ENCODE measurements at places on chromosomes 13 and 19. TPM values are rescaled to one million over a fixed set of nuclear protein-coding genes. Genes with fewer than 3 reads are reported as not detected.

SLC1A6 gene
- not detected for total RNA-seq

GRCh38 chr13:98451676-98452470 is 125.0 kb downstream of the STK24 start:
- DNase-seq = no peak

- DNase-seq = no peak
Observed at GRCh38 chr13:64709079-64709478, 2521.1 kb downstream of the PCDH9 start.

DNA sequence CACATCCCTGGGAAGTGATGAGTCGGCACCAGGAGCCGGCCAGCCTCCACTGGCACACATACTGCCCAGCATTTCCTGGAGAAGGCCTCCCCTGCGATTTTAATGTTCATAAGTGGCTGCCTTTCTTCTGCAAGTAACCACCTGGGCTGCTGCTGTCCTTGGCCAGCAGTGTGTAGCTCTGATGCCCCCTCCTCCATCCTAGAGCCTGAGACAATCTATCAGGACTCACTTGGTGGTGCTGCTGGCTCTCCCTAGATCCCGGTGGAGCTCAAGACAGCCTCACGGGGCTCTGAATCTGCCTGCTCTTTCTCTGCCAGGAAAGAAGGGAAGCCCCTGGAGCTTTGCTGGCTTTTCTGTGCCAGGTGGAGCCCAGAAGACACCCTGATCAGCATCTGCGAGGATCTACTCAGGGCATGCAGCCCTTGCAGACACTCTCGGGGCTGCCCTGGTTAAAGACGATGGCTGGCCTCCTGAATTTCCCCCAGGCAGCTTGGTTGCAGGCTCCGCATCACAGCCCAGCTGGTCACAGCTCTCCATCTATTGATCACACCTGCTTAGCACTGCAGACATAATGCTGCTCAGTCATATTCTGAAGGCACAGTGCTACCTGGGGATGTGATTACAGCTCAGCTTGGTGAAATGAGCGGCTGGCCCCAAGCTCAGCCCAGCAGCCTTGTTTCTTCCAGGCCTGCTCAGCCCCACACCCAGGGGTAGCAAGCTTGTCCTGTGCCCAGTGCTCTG is 122.3 kb downstream of the ZDHHC20 start:
- no peak for DNase-seq
